ENCODE measurements at places on chromosomes 4 and X.

- no peak for DNase-seq
Observed at GRCh38 chr4:174437749-174438148, 84.5 kb downstream of the HPGD start.

GRCh38 chr4:173415092-173415491, 16.2 kb upstream of the SCRG1 start:
- no peak for DNase-seq

DNA sequence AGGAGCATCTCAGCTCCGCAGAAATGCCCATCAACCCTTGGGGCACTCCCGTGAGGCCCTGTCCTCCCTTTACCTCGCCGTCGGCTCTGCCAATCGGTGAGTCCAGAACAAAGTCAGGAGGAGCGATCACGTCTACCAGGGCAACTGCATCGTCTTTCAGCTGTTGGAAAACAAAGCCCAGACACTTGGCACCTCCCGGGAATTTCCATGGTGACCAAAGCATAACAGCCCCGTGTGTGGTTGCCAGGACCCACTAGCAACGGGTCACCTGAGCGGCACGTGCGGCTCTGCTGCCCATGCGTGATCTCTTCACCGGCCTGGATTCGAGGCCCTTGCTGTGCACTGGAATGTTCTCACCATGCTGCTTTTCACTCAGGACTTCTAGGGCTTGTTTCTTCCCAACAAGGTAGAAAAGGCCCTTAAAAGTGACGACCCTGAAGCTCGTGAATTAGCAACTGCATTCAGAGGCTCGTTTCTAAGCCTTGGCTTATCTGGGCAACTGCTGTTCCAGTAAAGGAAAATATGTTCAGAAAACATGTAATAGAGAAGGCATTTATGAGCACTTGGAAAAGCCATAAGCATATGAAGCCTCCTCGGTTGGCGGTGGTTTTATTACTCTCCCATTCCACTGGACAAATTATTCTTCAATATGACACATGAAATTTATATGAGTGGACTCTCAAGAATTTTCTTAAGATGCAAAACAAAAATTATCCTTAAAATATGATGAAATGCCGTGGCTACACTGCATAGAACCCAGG, 69.5 kb downstream of the ACOX3 start:
- DNase-seq = no peak

DNA sequence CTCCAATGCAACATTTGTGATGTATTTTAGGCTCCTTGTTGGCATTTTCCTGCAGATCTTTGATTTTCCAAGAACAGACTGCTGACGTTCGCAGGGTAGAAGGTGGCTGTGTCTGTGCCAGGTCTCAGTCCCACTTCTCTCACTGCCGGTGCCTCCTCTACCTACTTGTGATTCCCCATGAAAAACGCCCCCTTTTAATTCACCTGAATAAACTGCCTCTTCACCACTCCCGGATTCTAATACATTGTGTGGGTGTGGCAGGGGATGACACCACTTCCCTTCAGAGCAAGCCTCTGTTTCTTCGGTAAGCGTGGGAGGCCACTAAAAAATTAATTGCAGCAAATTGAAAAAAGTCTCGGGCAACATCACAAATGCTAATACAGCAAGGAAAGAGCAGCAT, 96.1 kb upstream of the FAM9B start:
- no peak for DNase-seq

DNA sequence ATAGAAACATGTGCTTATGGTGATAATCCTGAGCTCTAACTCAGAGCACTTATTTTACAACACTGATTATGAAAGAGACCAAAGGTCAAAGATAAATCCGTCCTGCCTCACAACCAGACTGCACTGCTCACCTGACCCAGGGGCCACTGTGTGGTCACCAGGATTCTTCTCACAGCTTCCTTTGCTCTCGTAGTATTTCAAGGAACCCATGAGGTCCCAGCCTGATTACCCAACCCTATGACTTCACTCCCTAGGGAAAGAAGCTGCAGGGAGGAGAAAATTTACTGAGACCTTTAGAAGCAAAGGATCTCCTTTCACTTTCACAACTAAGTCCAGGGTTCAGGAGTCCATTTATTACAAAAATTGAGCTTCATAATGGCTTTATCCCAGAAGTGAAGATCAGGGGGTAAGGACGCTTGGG, 9.6 kb downstream of the SLC25A5 start:
- no peak for DNase-seq

DNA sequence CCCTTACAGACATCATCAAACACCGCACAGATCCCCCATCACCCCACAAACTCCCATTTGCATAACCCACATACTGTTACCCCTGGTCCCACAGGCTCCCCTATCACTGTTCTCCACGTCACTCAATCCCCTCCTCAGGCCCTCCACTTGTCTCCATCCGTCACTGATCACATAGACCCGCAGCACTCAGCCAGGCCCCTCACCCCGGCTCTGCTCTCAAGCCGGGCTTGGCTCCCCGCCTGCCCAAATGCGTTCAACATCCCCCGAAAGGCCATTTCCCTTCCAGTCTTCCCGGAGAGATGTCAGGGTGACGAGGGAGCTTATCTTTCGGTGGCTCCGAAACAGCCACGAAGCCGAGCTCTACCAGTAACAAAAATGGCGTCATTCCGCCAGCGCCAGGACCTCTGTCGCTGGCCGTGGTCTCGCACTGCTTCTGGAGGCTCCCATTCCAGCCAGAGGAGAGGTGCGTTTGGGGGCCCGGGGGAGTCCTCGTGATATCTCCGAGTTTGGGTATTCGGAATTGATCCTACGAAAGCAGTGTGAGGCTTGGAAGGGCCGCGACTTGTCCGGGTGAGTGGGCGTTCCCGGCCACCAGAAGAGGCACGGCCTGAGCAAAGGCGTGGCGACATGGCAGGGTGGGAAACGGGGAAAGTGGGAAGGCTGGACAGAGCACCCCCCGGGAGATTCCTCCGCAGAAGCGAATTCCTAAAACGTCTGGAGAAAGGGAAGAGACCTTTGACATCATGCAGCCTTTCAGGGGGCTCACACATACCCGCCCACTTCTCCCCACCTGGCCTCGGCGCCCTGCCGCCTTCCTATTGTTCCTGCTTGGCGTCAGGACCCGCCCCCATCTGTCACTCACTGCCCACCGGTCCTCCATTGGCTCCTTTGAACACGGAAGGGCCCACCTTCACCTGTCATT, at the start of gene ZNF630:
TSS of gene ZNF630 (minus strand) at position 577 of the 922 bp plus-strand sequence. CDS start 4,754 bp downstream, outside the sequence.
- no peak for DNase-seq

GRCh38 chrX:105822138-105823091, at the start of gene NRK:
NRK (plus strand) TSS chrX:105822539; CDS start chrX:105822846, 307 bp downstream.
- no peak for DNase-seq

DNA sequence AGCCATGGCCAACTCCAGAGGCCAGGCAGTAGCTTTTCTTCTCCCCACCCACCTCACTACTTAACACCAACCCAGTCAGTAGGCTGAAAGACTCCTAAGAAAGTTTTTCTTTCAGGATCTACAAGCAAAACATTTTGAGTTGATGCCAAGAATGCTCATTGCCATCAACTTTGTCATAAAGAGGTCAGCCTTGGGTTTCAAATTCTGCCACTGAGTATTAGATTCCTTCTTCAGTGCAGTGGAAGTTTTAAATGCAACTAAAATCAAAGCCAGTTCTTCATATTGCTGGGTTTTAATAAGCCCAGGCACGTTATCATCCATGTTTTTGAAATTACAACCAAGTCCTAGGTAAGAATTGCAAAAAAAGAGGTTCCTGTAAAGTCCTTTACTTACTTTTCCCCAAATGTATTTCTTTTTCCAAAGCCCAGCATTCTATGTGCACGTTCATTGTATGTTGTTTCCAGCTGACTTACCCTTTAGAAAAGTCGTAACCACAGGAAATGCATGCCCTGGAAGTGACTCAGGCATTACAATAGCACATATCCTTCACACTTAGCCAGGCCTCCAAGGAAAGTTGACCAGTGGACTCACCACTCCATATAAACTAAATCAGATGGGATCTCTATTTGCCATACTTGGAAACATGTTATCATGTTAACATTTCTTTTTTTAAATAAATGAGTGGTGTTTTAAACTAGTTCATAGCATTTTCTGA, 229.9 kb downstream of the SOX3 start:
- DNase-seq = no peak

DNA sequence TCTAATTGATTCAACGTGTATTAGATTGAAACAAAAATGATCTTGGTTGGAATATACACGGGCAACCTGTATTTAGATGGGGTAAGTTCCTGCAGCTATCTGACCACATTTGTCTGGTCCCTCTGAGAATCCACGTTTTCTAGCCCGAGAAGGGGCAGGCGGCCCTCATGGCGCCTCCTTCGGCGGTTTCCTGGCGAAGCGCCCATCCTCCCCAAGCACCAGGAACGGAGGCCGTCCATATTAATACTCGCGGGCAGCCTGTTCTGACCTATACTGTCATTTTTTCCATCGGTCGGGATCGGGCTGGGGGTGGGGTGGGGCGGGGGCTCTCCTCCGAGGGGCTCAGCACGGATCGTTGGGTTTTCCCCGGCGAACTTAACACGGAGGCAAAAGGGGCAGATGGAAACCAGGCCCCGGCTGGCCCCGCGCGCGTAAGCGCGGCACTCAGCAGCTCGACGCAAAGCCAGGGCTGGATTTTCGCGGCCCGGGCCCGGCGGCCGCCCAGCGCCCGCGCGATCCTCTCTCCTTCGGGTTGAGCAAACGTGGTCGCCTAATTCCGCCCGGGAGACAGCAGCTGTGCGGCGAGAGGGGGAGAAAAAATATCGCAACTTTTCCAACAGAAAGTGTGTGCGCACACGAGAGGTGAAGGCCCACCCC, 77.2 kb upstream of the BCOR start:
- no peak for DNase-seq

DNA sequence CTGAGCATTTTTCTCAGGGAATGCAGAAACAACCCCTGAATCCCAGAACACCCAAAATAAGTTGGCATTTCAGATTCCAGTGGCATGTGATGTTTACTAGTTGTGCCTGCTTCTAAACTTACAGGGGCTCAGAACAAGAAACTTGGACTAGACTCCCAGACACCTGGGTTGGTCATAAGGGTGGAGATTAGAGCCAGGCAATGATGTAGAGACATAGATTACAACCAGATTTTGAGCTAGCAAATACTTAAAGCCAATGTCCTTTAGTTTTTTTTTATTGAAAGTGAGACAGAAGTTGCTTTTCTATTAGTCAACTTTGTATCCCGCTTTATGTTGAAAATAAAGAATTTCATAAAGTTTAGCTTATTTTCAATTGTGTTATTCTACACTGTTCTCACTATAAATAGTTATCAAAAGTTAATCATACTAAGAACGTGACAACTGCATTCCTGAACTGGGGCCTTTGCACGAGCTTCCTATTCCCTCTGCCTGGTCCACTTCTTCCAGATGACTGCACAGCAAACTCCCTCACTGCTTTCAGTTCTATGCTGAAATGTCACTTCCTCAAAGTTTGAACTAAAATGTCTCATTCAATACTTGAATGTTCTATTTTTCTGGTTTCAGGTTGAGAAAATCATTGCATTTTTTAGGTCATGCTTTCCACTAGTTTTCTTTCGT, 224.7 kb upstream of the PPP1R2C start:
- DNase-seq = no peak

DNA sequence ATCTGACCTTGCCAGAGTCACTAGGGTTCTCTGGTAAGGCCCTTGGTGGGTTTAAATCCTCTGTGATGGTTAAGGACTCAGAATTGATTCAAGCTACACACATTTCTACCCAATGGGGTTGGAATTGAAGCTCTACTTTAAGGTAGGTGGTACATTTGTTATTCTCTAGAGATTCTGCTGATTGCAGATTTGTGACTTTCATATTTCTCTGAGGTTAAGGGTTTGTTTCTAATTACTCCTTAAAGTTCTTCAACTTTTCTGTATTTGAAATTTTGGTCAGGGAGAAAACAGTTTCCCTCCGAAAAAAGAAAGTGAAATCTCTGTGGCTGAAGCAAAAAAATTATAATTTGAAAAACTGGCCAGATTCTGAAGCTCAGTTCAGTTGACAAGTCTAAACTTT, 25.8 kb upstream of the USP46 start:
- no peak for DNase-seq
